ENCODE measurements at places on chromosomes 13 and 19.

- DNase-seq: no peak
These were observed 7.0 kb downstream of the ARMC6 start for GRCh38 chr19:19040417-19040816.

DNA sequence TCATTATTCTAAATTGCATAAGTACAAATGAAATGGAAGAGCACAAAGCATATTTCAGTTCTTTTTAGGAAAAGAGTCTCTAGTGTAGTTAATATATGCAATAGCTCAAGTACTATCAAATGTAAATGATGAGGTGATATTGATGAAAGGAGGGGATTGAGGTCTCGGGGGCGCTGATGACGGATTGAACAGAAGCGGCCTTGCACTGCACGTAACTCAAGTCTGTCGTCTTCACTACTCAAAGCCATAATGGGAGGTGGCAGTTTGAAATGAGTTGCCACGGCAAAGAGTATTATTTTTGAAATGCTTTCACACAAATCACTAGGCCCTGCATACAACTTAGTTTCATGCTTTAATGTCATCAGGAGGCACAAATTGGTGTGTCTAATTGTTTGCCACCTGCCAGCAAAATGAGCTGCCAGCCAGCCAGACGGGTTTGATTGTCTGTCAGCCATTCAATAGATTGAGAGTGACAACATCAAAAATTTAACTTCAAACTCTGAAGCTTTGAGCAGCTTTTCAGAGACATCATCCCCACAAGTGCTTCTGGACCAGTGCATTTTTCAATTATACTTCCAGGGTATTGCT is 256.6 kb downstream of the NBEA start:
- DNase-seq: no peak

GRCh38 chr19:33998739-33999345 is 173.5 kb upstream of the LSM14A start:
- DNase-seq: no peak

GRCh38 chr13:63337921-63338320 is 1922.3 kb upstream of the PCDH20 start:
- no peak for DNase-seq

DNA sequence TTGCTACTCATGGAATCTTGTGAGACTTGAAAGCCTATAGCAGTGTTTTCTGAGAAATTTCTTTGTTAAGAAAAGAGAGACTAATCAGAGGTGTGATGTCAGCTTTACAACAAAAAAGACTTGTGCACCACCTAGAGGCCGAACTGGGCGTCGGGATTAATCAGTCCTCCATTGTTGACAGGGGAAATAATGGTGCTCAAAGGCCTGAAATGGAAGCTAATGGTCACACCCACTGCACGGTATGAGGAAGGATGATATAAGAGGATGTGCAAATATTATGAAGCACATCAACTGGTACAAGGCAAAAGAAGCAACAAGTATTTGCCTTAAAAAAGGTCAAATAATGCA is 480.2 kb upstream of the MIR17HG start:
- DNase-seq: no peak

GRCh38 chr19:1313695-1314613 is 28.3 kb downstream of the EFNA2 start:
- no peak for DNase-seq

- no peak for DNase-seq
These were observed 1.8 kb downstream of the MBD3 start for GRCh38 chr19:1590641-1591397.

- peak; percentile 53 for DNase-seq
These were observed 103.2 kb downstream of the GADD45B start for GRCh38 chr19:2578901-2579677.

GRCh38 chr13:101453784-101454201 is 1.3 kb downstream of the ITGBL1 start:
- DNase-seq: no peak

DNA sequence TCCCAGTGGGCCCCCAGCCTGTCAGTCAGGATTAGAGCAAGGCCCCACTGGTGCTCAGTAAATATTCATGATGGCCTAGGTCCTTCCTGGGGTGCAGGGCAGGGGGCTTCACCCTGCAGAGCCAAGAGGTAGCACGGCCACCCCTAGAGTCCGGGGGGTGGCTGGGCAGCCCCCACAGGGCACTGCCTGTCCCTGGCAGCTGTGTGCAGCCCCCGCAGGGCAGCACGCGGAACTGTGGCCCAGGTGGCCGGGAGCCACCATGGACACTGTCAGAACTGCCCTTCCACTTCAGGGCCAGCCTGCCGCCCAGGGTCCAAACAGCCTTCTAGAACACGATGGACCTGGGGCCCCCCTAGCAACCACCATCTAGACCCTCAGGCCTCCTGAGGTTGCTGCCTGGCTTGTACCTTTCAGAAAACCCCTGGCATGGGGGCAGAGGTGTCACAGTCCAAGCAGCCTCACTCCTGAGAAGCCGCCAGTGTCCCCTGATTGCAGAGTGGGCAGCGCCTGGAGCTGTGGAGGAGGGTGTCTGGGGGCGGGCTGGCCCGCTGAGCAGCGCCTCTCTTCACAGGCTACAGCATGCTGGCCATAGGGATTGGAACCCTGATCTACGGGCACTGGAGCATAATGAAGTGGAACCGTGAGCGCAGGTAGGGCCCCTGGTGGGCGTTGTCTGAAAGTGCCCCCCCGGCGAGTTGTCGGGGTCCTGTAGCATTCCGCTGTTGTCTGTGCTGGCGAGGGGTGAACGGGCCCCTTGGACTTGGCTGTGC is 2.9 kb upstream of the YJEFN3 start:
- DNase-seq: no peak

- peak; percentile 24 for DNase-seq
These were observed 20.3 kb downstream of the C19orf81 start for GRCh38 chr19:50669302-50670101.

DNA sequence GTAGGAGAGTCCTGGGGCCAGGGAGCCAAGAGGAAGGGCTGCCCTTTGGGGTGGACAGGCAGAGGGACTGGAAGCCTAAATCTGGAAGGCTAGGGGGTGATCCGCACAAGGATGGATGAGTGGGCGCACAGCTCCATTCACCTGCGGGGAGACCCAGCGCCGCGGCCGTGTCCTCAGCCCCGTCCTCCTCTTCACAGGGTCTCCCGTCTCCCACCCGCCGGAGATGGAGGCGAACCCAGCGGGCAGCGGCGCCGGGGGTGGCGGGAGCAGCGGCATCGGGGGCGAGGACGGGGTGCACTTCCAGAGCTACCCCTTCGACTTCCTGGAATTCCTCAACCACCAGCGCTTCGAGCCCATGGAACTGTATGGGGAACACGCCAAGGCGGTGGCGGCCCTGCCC is 7.9 kb downstream of the ZNF865 start:
- no peak for DNase-seq

GRCh38 chr13:50378509-50379044 is 363.3 kb downstream of the KCNRG start:
- DNase-seq: no peak

DNA sequence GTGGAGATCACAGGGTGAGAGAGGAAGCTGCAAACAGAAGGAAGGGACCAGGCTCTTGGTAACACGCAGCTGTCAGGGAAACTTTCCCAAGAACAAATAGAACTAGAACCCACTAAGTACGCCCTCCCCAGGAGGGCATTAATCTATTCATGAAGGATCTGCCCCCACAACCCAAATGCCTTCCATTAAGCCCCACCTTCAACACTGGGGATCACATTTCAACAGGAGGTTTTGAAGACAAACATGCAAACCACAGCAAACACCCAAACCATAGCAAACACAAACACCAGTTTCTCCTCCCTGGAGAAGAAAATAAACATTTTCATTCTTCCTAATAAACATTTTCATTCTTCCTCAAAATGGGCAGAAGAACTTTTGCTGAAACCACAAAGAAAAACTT is 329.6 kb downstream of the EFNB2 start:
- DNase-seq: no peak

DNA sequence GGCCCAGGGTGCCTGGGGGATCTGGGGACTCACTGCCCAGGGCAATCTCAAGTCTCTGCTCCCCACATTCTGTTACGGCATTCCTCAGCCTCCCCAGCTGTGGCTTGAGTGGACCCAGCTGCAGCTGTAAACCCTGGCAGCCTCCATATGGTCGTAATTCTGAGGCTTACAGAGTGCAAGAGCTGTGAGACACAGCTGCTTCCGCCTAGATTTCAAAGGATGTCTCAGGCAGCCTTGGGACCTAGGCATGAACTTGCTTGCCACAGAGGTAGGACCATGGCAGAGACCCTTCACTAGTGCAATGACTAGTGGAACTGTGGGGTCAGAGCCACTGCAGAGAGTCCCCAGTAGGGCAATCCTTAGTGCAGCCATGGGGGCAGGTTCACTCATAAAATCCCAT is 297.5 kb downstream of the ENOX1 start:
- no peak for DNase-seq

DNA sequence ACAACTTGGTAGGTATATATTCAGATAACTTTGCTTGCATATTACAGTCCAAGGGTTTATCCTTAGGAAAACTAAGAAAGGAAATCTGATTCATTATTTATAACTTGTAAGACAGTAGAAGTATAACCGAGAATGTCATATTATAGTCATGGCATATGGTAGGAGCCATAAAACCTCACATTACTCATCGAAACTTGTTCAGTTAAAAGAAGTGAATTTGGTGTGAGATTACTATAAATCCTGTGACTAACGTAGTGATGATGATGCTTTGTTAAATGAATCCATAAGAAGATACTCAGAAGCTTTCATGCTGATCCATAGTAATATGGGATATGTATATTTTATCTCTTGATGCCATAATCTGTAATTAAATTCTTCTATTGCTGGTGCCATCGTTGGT is 57.3 kb downstream of the MTUS2 start:
- no peak for DNase-seq

GRCh38 chr19:49395581-49396407 is 7.7 kb downstream of the KASH5 start:
- no peak for DNase-seq

- no peak for DNase-seq
These were observed 1048.4 kb downstream of the SLITRK1 start for GRCh38 chr13:82833923-82834322.

DNA sequence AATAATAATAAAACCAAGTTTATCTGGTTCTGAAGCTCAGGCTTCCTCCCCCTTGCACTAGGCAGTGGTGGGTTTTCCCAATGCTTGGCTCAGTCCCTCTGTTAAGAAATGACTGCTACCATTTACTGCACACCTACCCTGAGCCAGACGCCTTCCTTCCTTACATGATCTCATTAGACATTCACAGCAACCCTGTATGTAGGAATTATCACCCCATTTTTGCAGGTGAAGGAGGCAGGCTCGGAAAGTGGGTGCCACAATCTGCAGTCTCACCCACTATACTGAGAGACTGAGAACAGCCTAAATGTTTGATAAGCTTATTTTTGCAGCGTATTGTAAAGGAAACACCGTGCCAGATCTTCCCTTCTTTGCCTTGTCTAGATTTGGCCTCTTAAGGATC is 18.3 kb upstream of the CACNG8 start:
- no peak for DNase-seq

DNA sequence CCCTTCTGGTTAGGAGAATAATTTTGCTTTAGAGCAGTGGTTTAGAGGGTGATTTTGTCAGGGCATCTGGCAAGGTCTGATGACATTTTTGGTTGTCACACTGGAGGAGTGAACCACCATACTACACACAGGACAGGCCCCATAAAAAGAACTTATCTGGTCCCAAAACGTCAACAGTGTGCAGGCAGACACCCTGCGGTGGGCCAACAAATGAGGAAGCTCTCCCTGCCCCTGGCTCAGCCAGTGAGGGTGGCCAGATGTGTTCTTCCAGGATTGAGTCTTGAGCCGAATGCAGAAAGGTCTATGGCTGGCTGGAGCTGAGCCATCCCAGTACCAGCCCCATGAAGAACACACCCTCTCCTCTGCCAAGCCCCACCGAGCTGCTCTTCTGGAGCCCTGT is 149.2 kb downstream of the MIPEP start:
- DNase-seq: no peak

DNA sequence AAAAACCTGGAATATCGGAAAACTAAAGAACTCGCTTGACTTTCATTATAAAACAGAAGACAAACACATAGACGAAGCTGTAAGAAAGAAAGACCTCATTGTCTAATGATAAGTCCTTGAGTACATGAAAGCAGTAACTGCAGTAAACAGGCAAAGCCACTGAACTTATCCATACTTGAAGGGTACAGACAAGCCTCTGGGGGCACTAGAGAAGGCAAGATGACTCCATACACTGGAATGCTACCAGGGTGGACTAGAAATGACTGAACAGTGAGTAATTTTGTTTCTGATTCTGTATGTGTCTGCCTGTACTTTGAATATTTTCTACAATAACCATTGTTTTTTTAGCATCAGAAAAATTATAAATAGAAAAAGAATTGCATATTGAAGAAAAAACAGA is 507.9 kb downstream of the UQCRFS1 start:
- DNase-seq: no peak

Measured in activated T-helper 1 cell treated with anti-CD3 and anti-CD28 coated beads, Interleukin-12 subunit alpha, Interleukin-12 subunit beta, Interleukin-2, Interleukin-4 antibody, amounts not matched to agents 30 ng/mL and 10 ng/mL and 1 ng/mL, durations not matched to agents 14 hours and 24 hours and 36 hours (primary cell).